ENCODE measurements at places on chromosomes 5 and 9.

GRCh38 chr5:14581106-14581890, at the start of gene OTULINL:
OTULINL (plus strand) TSS chr5:14581792; CDS start chr5:14581895, 103 bp downstream.
- peak; percentile 77 for DNase-seq

DNA sequence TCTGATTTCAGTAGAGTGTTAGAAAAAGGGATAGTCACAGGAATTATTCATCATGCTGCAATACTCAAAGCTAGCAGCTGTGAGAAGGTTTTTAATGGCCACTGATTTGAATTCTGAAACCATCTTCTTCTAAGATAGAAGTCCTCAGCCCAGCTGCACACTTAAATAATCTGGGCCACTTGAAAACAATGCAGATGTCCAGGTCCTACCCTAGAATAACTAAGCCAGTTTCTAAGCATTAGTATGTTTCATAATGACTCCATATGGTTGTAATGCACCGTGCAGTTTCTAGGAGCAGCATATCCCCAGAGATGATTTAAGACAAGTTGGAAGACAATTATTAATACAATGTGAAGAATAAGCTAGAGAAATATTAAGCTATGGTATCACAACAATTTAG, 159.9 kb upstream of the FBXL17 start:
- no peak for DNase-seq

- DNase-seq, result no peak
Observed at GRCh38 chr9:16202914-16203728, 650.3 kb downstream of the CCDC171 start.

GRCh38 chr5:135145985-135146384, 112.0 kb upstream of the PITX1 start:
- no peak for DNase-seq

GRCh38 chr5:14516901-14517300, 64.7 kb upstream of the OTULINL start:
- no peak for DNase-seq

GRCh38 chr9:99433555-99433954, 211.5 kb downstream of the SEC61B start:
- DNase-seq, result peak; percentile 20

DNA sequence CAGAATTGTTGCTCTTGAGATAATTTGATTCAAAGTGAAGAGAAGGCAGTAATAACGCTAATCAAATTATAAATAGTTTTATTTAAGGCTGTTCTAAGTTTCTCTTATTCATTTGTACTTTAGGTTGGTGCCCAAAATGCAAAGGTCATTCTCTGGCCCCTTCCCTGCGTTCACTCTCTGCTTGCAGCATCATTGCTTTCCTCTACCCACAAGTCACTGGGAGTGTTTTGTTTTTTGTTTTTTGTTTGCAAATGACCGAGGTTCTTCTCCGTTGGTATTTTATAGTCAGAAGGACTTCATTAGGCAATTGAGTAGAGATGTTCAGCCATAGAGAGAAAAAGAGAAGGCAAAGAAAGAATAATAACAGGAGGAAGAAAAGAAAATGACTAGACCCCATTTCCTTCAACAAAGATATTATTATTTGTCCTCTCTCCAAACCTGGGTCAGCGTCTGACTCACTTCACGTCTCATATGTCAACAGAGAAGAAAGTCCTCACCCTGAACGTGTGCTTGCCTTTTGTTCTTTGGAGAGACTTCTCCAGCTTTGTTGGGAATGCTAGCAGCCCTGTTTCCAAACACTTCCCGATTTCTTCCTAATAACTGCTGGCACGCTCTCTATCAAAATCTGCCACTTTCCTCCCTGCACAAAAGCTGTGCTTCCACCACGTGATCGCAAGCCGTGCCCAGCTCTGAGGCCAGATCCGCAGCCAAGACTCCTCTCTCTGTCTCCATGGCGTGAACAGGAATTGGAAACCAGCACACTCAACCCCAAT, 119.8 kb downstream of the EBF1 start:
- no peak for DNase-seq

DNA sequence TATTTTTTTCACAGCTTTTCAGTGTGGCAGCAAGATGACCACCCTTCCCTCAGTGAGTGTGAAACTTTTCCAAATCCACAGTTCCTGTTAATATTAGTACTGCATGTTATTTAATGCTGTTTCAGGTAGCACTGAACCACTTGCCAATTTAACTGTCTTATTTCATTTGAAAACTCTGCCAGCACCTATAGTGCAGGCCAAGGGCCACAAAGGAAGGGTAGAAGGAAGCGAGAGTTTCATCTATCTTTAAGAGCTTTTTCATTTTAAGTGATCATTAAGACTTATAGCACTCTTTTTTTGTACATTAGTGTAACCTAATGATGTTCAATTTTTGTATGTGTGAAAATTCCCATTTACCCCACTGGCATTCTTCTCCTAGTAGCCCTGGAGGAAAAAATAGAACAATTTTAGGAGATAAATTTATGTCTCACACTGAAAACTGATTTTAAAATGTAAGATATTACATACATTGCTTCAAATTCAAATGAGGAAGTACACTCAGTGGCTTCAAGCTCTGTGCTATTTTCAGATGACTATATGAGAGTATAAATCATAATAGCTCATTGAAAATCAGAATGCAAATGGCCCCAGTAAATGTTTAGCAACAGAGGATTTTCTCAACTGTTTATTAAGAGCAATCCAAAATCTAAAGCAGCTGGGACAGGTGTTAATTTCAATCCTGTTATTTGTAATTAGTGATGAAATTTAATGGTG, 820.5 kb downstream of the PTPRD start:
- DNase-seq, result no peak

GRCh38 chr5:139749242-139749641, 46.4 kb upstream of the PSD2 start:
- no peak for DNase-seq

DNA sequence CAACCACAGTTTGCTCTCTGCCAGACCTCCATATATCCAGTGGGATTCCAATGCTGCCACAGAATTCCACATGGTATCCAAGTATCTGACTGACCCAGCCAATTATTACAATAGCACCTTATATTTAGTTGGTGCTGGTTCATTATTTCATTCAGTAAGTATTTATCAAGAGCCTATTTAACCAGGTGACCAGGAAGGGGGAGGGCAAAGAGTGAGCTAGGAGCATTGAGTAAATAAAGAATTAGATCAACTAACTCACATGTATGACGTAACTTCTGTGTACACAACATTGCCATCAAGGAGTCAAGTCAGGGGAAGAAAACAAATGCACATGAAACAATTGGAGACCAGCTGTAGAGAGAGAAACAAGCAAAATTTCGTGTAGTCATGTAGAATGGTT, 207.1 kb upstream of the PAPPA start:
- DNase-seq, result no peak

GRCh38 chr5:132485641-132486317, 4.8 kb downstream of the IRF1 start:
- DNase-seq, result no peak

DNA sequence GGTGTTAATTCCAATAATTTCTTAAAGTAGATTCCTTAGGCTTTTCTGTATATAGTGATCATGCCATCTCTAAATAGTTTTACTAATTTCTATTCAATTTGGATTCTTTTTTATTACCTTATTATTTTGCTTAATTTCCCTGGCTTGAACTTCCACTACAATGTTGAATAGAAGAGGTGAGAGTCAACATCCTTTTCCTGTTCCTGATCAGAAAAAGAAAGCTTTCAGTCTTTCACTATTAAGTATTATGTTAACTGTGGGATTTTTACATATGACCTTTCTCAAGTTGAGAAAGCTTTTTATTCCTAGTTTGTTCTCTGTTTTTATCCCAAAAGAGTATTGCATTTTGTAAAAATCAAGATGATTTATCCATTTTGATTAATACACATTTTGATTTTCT, 574.5 kb upstream of the TLE4 start:
- DNase-seq, result no peak

- DNase-seq, result no peak
Observed at GRCh38 chr5:74380193-74380592, 260.3 kb downstream of the ENC1 start.

- no peak for DNase-seq
Observed at GRCh38 chr5:173554989-173555705, 61.3 kb downstream of the BOD1 start.

DNA sequence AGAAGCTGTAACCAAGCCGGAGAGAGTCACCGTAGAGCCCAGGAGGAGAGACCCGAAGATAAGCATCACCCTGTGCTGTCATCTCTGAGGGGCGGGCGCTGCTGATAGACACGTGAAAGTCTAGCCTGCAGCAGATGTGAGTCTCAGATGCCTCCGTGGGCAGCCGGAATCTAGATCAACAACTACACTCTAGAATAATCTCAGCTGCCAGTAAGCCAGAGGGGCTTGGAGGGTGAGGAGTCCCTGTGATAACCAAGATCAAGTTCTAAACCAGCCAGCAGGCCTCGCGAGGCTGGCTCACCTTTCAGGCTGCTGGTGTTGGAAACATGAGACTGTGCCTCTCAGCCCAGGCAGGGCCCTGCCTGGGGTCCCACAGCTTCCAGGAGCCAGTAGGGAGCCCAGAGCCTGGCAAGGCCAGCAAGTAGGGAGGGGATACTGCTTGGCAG, 54.1 kb downstream of the DAPK1 start:
- no peak for DNase-seq

GRCh38 chr5:133396187-133396741, 216.1 kb downstream of the FSTL4 start:
- DNase-seq, result no peak

DNA sequence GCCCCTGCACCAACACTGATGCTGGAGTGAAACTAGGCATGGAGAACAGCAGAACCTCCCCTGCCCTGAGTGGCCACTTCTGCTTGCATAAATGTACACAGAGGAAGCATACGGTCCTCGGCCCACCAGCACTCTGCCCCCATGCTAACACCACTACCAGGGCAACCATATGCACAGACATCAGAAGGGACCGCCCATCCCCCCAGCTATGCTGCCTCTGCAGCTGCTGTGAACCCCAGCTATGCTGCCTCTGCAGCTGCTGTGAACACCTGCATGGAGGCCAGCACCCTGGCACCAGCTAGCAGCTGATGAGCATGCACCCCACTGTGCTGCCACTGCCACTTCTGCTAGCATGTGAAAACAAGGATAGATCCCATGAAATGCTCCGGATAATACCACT, 250.3 kb downstream of the TUSC1 start:
- no peak for DNase-seq

- no peak for DNase-seq
Observed at GRCh38 chr5:125169396-125169795, 423.0 kb upstream of the ZNF608 start.

- DNase-seq, result no peak
Observed at GRCh38 chr9:136625101-136626065, 37.3 kb upstream of the EGFL7 start.

GRCh38 chr9:13718539-13718938, 439.0 kb upstream of the MPDZ start:
- DNase-seq, result no peak

DNA sequence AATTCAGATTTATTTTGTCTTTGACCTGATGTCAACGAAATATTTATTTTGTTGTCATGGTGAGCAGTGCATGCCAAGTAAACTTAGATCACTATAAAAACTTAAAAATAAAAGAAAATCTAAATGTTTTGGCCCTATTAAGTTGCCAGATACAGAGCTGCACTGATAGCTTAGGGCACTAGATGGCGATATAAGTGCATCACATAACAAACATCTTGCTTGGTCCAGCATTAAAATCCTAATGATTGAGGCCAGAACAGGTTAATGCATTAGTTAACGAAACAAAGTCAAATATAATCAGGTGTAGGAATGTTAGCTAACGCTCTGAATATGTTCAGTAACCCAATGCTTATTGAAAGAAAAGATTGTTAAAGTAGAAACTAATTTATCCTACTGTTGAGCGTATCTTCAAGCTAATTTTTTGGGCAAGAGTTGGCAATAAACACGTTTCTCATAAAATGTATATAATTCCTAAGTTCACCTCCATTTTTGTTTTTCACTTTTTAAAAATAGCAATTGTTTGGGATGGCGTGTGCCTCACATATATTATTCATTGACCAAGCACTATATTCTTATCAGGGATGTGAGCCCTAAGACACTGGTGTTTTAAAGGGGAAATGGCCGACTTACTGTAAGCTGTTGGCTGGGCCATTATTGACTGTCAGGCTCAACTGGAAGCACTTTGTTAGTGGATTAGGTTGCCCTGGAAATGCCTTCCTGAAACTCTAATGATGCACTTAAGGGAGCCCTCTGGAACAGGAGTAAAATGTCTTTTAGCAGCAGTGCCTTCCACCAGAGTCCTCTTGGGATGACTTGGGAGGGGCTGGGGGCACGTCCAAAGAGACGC, 33.3 kb downstream of the KCTD16 start:
- DNase-seq, result no peak

- no peak for DNase-seq
Observed at GRCh38 chr9:114497727-114498382, 7.4 kb downstream of the WHRN start.

DNA sequence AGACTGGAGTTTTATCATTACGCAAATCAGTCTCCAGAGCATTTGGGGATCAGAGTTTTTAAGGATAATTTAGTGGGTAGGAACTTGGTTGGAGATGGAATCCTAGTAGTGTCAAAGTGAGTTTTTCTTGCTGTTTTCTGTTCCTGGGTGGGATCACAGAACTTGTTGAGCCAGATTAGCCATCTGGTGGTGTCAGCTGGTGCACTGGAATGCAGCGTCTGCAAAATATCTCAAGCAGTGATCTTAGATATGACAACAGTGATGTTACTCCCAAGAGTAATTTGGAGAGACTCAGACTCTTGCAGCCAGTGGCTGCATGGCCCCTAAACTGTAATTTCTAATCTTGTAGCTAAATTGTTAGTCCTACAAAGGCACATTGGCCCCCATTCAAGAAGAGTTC, 1257.8 kb downstream of the MAT2B start:
- no peak for DNase-seq

DNA sequence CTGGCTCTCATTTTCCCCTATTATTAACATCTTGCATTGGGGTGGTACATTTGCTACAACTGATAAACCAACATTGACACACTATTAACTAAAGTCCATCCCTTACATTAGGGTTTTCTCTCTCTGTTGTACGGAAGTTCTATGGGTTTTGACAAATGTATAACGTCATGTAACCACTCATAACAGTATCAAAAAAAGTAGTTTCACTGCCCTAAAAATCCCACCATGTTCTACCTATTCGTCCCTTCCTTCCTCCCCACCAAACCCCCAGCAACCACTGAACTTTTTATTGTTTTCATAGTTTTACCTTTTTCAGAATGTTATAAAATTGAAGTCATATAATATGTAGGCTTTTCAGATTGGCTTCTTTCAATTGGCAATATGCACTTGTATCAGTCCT, 40.1 kb downstream of the MLLT3 start:
- no peak for DNase-seq
